ENCODE measurements at places on chromosomes 13 and 19.

GRCh38 chr13:92260363-92260762 is 861.9 kb downstream of the GPC5 start:
- DNase-seq = no peak

DNA sequence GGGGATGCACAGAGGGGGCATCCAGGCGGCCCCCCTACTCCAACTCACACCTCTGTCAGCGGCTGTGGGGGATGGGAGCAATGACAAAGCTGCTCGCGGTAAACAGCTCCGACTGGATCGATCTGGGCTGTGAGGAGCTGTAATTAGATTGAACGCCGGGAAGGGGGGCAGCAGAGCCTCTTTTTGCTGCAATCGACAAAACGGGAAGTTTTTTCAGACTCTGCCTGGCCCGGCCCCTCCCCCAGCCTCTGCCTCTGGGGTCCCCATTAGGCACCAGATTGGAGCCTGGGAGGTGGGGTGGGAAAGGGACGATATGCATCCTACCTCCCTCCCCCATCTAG is 16.3 kb downstream of the ONECUT3 start:
- DNase-seq = no peak

- DNase-seq = no peak
These were observed 393.8 kb downstream of the SLITRK6 start for GRCh38 chr13:85405316-85405897.

GRCh38 chr13:113172419-113172926 is 14.0 kb downstream of the PROZ start:
- DNase-seq = no peak

DNA sequence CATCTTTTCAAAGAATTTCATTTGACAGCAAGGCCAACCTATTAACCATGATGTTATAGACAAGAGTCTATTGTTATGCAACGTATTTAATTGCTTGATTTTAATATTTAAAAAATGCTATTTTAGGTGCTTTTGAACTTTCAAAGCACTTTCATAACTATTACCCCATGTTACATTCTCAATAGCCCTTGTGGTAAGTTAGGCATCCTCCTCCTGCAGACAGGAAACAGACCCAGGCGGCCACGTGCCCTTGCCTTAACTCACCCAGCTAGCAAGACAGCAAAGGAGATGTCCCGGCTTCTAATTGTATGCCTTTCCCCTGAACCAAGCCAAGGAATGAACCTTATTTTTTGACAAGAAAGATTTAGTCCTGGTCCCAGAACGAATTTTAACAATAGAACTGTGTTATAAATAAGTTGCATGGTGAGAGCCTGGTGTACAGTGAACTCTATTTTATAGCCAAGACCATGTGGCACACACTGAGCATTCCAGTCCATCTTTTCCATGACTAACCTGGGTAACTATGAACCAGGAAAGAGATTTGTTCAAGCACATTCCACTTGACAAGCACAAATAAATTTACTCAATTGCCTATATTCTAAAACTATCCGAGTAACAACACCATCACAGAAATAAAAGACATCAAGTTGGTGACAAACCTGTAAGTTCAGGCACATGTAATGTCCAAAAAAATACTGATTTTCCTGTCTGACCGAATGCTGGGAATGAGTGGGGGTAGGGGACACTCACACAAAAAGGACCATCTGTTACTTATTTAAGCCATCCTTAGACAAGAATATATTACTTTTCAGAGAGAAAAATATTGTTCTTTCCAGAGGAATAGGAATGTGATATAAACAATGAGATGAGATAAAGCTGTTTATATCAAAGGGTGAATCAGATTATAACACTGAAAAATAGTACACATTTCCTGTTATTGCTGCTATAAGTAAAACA is 163.0 kb downstream of the EFNB2 start:
- peak; percentile 40 for DNase-seq

GRCh38 chr13:75102001-75102716 is 379.8 kb downstream of the TBC1D4 start:
- DNase-seq = peak; percentile 54

- peak; percentile 54 for DNase-seq
These were observed 60.4 kb downstream of the WDFY2 start for GRCh38 chr13:51644654-51645053.

DNA sequence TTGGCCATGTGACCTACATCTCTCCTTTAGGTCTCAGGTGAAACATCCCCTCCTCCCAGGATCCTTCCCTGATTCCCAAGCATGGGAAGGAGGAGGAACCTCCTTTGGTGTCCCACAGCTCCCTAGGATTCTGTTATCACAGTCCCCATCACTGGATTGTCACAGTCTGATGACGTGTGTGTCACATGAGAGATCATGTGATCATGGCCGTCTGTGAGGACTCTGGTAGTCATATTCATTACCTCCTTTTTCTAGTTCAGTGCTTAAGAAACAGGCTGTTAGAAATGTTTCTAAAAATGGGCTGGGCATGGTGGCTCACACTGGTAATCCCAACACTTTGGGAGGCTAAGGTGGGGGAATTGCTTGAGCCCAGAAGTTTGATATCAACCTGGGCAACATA is 3.0 kb downstream of the DHX34 start:
- no peak for DNase-seq

- peak; percentile 66 for DNase-seq
These were observed 20.9 kb upstream of the C1QTNF9B start for GRCh38 chr13:23918208-23918607.

GRCh38 chr13:51155161-51155560 is 44.1 kb upstream of the C13orf42 start:
- DNase-seq = no peak

DNA sequence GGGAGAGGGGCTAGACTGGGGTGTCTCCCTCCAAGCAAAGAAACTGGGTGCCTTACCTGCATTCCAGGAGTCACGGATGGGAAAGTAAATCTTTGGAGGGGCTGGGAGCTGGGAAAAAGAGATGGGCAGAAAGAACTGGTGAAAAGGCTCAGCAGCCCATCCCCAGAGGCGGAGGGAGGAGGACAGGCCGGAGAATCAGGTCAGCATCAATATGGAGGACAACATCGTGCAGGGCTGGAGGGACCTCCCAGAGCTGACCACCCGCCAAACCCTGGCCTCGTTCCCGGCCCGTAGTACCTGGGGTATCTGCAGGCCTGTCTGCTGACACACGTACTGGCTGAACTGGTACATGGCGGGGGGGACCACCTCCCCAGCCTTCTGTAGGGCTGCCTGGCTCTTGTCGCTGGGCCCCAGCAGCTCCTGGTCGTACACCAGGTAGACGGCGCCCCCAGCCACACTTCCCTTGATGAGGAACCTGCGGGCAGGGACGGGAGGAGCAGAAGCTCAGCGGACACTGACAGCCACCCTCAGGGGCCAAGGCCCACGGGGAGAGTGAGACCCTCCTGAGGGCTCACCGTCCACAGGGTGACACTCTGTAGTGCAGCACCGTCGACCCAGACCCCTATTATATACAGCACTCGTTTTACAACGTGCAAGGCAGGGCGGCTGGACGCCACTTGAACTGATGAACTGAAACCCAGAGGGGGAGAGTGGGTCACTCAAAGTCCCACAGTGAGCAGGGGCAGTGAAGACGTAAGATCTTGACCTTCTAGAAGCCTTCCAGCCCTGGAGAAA is 830 bp downstream of the MICOS13 start:
- DNase-seq = no peak

DNA sequence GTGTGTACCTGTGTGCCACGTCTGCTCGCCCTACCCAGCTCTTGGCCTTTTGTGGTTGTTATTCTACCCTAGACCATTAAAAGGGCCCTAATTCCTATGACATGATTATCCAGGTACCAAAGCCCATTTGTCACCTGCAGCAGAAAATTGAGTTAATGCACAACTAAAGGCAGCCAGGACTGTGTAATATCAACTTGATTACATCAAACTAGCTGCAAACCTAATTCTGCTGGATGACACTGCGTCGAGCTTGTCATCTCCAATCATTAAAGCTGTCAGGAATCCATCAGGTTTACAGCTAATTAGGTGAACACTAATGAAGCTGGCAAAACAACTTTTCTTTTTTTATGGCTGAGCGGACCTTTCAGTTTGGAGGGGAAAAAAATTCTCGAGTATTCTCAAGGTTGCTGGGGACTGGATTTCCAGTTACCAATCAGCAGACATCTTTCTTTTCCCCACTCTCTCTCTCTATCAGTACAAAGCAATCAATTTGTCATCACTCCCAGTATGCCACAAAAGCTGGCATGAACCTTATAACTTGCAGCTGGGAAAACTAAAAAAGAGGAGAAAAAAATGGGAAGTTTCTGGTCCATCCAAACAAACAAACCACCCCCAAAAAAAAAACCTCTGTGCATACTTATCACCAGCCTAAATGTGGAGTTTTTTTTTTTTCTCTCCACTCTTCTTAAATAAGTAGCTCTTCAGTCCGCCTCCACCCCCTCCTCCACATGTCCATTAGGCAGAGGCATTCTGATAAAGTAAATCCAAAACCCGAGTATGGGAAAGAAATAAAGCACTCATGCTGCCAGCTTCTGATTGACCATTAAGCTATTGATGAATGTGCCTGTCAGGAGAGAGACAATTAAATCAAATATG is 2.8 kb downstream of the TSHZ3 start:
- no peak for DNase-seq

- DNase-seq = no peak
These were observed 419 bp downstream of the MRPS31 start for GRCh38 chr13:40770609-40770933.

GRCh38 chr13:67075239-67075638 is 154.9 kb downstream of the PCDH9 start:
- peak; percentile 36 for DNase-seq

- DNase-seq = peak; percentile 9
These were observed 3.8 kb downstream of the MAMSTR start for GRCh38 chr19:48715681-48716171.

DNA sequence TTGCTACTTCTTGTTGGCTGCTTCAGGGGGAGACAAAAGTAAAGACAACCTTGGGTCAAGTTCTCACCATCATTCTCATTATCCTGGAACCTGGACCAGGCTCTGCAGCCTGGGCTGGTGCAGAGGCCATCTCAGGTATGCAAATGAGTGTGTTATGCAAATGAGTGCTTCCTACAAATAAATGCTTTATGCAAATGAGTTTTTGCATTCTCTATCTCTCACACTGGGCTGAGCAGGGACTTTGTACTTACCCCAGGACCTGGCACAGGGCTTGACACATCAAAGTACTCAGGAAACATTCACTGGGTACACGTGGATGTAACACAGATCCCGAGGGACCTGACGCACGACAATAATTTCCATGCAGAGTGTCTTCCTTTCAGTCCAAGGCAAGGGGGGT is 103.0 kb downstream of the DNAJC15 start:
- no peak for DNase-seq

DNA sequence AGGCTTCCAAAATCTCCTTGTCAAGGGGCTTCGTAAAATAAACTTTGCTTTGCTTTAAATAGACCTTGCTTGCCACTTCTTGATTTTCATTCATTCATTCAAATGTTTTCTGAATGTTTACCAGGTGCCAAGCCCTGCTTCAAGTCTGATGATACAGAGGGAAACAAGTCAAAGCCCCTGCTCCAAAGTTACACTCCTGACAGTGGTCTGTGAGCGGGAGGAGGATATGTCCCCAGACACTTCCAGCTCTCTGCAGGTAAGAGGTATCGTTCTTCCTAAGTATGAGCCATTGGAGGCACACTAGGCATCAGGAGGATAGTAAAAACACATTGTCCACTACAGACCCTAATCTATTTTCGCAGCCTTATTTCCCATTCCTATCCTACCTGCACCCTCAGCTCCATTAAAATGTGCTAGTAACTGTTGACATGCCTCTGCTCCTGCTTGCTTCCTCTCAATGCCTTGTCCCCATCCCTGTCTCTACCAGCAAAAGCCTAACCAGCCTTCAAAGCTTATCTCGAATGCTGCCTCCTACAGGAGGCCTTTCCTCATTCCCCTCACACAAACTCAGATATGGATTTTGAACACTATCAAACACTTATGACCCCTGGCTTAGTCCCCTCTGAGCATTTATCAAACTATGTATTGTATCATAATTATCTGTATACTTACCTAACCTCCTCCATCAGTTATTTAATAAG is 6.2 kb upstream of the WBP4 start:
- peak; percentile 40 for DNase-seq

DNA sequence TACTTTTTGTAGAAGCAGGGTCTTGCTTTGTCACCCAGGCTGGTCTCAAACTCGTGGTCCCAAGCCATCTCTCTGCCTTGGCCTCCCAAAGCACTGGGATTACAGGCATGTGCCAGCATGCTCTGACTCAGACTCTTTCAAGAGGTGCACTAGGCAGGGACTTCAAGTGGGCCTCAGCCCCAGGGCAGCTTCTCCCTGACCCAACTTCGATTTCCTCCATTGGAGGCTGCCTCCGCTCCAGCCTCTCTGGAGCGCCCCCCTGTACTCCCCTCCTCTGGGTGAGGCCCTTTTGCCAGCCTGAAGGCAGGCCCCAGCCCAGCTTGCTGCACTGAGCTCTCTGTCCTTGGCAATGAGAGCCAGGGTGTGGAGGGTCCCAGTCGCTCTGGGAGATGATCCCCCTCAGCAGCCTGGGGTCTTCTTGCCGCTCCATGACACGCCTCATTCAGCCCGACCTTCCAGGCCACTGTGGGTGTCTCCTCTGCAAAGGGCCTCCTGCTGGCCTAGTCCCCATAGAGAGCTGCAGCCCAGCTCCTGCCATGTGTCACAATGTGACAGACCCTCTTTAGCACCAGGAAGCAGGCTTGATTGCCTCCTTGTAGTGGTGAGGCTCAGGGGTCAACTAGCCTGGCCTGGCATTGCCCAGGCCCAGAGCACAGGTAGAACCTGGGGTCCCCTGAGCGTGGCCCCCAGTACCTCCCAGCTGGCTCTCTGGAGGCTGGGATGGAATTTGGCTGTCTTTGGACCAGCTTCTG is 16.4 kb downstream of the CARM1 start:
- peak; percentile 31 for DNase-seq
